ENCODE measurements at places on chromosomes 11 and 22.

DNA sequence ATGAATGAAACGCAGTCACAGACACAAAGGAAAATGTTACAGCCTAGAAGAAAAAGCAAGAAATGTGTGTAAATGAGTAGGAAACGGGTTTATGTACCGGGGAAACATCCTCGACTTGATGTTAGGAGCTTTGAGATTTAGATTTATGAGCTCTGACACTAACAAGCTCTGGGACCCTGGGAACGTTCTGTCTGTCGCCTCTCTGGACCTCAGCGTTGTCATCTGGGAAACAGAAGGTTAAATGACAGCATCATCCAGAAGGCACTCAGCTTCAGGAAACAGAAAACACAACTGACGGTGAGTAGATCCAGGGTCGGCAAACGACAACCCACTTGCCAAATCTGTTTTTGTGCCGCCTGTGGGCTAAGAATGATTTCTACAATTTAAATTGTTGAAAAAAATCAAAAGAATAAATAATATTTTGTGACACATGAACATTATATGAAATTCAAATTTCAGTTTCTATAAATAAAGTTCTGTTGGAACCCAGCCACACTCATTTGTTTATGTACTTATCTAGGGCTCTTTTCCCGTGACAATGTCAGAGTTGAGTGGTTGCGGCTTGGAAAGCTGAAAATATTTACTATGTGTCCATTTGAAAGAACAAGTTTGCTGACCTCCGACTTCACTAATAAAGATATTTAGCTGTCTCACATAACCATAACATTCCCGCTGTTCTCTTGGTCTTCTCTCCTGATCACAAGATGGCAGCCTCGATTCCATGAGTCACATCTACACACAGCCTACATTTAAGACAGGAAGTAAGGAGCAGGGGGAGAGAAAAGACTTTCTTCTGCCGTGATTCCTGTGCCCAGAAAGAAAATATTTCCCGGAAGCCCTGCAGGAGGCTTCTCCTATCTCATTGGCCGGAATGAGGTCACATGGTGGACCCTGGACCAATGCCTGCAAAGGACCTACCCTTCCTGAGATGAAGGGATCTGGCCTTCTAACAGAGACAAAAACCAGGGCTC lies 47.1 kb upstream of the SYT13 start:
- DNase-seq, result no peak

DNA sequence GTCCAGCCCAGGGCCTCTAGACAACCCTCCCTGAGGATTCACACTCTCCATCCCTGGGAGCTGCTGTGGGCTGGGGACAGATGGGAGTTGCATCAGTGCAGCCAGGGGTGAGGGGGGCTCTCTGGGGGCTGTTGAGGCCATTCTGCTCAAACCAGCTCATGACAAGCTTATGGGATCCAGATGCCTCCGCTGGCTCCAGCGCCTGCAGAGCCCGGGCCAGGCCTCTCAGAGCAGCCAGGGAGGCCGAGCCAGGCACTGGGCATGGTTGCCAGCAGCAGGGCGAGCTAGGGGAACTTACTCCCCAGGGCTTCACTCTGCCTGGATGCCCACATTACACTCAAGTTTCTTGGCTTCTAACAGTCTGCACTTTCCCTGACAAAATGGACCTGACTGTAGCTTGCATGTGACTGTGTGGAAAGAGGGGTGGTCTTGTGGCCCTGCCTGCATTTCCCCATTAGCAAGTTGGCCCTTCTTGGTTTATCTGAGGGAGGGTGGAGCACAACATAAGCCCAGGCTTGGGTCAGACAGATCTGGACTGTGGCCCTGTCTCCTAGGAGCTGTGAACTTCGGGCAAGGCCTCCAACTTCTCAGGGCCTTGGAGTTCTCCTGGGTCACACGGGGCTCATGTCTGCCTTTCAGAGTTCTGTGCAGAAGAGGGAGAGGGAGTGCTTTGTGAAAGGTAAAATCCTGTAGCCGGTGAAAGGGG lies 34.5 kb upstream of the CYB5R3 start:
- no peak for DNase-seq

- peak; percentile 39 for DNase-seq
Observed at GRCh38 chr11:119742263-119742861, 13.4 kb upstream of the NECTIN1 start.

DNA sequence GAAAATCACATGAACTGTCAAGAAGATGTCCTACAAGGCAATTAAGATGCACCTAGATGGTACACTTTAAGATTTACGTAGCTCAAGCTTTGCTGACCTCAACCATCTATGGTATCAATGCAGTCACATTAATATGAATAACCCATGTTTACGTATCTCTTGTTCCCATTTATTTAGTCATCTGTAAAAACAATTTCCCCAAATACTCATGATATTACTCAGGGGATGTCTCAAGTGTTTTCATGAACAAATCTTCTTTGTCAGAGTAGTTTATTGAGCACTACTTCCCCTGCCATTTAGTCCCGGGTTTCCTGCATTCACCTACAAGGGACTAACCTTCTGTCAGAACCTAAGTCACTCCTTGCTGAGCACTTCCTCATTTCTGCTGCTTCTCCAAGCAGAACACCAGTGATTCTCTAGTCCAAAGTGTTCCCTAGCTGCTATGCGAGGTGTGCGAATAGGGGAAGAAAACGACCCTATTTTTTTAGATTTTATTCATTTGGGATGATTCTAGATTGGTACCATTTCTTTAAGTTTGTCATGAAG lies 554.3 kb upstream of the LRRC4C start:
- no peak for DNase-seq

GRCh38 chr22:29578462-29579200 lies 2.3 kb downstream of the NIPSNAP1 start:
- no peak for DNase-seq

- no peak for DNase-seq
Observed at GRCh38 chr11:60777106-60777505, 8.0 kb upstream of the MS4A10 start.

- DNase-seq, result no peak
Observed at GRCh38 chr11:115496892-115497291, 7.3 kb downstream of the CADM1 start.

DNA sequence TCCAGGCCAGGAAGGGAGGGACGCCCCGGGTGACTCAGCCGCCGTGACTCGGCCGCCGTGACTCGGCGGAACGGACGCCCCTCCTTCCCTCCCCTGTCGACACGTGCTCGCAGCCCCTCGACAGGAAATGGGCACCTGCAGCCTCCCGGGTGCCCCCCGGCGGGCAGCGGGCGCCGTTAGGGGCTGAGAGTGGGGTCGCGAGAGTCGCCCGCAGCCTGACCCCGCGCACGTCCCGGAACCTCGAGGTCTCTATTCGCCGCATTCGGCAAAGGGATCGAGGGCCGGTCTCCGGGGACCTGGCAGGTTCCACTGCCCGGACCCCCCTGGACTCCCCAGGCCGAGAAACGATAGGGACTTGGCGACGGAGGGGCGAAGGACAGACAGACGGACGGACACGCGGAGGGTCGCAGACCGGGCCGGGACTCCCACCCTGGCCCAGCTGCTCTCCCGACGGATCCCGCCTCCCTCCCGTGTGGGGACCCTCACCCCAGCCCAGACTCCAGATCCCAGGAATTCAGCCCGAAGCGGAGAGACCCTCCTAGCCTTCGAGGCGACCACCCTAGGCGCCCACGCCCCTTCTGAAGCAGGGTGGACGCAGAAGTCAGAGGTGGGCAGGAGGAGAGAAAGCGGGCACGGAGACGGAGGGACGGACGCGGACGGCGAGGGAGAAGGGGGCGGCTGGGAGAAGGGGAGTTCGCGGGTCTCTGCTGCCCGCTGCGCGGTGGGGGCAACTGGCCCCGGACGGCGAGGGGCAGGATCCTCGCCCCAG lies 648 bp downstream of the FOSL1 start:
- DNase-seq, result peak; percentile 87

DNA sequence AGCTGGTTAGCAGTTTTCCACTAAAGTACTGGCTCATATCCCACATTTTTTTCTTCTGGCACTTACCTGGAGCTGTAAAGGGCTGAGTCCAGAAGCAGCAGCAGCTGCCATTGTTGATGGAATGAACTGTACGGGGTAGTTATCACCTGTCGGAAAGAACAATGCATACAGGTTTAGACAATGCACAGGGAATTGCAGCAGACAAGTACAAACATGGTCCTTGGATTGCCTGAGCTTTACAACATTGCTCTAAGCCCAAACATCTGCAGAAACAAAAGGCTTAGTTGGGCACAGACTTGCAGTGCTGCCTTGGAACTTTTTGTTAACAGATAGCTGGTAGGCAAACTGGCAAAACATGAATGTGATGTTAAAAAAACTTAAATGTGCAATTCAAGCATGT lies 258.8 kb downstream of the SOX6 start:
- no peak for DNase-seq

GRCh38 chr22:22802339-22802970 lies 85.2 kb upstream of the IGLL5 start:
- DNase-seq, result no peak

DNA sequence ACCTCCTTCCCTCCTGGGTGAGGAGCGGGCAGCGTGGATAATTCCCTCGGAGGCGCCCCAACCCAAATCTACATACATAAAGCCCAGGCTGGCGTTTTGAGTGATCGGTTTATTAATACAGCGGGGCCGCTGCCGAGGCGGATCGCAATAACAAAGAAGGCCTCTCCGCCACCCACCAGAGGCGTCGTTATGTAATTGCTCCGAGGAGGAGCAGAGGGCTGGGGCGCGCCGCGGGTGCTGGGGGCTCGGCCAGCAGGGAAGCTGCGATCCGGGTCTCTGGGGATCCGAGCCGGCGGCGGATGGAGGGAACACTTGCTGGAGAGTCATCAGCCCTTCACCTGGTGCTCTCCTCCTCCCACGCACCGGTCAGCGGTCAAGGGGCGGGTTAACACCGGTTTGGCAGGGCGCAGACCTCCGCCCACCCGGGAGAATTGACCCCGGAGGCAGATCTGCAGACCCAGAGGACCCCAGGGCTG lies 6.4 kb upstream of the TP53I11 start:
- no peak for DNase-seq

DNA sequence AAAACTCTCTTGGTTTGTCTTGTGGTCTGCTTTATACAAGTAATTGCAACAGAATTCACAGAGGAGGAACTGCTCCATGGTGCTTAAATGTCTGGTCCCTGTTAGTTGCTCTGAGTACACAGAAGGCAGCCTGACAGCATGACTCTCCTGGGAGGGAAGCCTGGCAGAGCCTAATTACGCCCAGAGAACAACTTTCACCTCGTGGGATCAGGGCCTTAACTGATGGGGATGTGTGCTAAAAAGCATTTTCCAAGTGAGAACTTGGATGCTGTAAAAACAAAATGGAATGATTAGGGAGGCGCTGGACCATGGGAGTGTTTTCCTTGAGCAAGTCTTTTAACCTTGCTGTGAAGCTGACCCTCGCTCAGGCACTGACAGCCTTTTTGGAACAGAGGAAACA lies 154.0 kb upstream of the TENM4 start:
- no peak for DNase-seq

GRCh38 chr11:287821-288477 lies 977 bp upstream of the PGGHG start:
- DNase-seq, result peak; percentile 69

DNA sequence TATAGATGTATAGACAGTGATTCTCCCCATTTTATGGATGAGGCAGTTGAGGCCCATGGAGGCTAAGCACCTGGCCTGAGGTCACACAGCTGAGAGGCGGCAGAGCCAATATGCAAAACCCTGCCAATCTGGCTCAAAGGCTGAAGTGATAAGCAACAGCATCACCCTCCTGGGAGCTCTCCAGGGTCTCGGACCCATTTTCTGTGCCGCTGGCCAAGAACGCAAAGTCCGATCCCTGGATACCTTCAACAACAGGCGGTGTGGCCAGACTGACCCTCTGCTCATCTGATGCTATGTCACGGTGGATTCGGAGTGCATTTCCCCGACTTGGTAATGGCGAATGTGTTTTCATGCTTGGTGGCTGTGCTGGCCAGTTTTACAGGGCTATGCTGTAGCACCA lies 595.0 kb downstream of the TBC1D22A start:
- no peak for DNase-seq

DNA sequence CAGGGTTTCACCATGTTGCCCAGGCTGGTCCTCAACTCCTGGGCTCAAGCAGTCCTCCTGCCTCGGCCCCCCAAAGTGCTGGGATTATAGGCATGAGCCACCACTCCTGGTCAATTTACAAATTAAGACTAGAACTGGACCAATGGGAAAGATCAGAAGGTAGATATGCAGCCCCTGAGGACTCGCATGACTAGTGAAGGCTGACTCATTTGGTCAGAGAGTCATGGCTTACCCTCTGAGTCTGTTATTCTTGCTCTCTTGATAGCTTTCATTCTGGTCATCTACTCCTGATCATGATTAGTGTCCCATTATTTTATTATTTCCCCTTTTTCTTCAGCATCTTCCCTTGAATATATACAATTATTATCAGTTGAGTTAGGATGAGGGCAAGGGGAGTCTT lies 2.7 kb upstream of the LDHAL6A start:
- no peak for DNase-seq

- DNase-seq, result no peak
Observed at GRCh38 chr11:10451426-10452116, 3.5 kb upstream of the AMPD3 start.

GRCh38 chr11:19237813-19238212 lies 2.9 kb downstream of the E2F8 start:
- no peak for DNase-seq

- no peak for DNase-seq
Observed at GRCh38 chr11:89293965-89294679, 116.4 kb downstream of the TYR start.

DNA sequence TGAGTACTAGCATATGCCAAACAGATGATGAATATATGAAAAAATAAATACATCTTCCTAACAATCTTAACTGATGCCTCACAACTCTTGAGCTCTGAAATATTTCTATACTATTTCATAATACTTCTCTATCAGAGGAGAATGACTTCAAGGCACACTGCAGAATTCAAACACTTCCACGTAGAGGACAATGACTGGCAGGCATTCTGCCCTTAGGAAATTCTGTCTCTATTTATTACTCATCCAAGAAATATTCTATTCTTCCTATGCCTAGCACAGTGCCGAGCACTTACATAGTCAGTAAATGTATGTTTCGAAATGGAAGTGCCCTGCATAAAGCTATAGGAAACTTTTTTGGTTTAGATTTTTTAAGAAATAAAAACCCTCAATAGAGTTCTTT lies 809.1 kb downstream of the DLG2 start:
- DNase-seq, result no peak

- DNase-seq, result no peak
Observed at GRCh38 chr11:72411623-72412419, 22.5 kb downstream of the CLPB start.

GRCh38 chr11:91804042-91804441 lies 420.6 kb upstream of the FAT3 start:
- DNase-seq, result no peak

DNA sequence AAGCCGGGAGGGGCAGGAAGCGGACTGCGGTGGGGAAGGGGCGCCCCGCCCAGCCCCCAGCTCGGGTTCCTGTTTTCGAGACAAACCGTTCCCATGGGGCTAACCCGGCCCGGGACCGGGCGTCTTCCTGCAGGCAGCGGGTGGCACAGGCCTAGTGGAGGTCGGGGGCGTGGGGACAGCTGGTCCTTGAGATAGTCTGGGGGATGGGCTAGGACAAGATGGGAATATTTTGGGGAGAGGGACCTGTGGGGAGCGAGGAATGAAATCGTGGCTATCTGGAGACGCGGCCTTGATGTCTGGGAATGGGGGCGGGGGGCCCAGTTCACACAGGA lies 1.2 kb upstream of the RASGRP2 start:
- DNase-seq, result peak; percentile 70
